ENCODE measurements at places on chromosomes 7 and 10. TPM values are rescaled to one million over a fixed set of nuclear protein-coding genes. Genes with fewer than 3 reads are reported as not detected.
A peak's percentile ranks its signal among the peaks of the same experiment; 100 is the strongest.

The CHCHD3 gene
- total RNA-seq = 20.5 TPM

The MRLN gene
- total RNA-seq = not detected

The SPDYE3 gene
- total RNA-seq = not detected

The TRPV5 gene
- not detected for total RNA-seq

The COL13A1 gene
- total RNA-seq = 0.48 TPM

The NPFFR1 gene
- not detected for total RNA-seq

The IFIT1B gene
- not detected for total RNA-seq

The CPA2 gene
- total RNA-seq = 1.9 TPM

GRCh38 chr7:152313831-152314604 lies 121.8 kb downstream of the KMT2C start:
- DNase-seq = no peak

DNA sequence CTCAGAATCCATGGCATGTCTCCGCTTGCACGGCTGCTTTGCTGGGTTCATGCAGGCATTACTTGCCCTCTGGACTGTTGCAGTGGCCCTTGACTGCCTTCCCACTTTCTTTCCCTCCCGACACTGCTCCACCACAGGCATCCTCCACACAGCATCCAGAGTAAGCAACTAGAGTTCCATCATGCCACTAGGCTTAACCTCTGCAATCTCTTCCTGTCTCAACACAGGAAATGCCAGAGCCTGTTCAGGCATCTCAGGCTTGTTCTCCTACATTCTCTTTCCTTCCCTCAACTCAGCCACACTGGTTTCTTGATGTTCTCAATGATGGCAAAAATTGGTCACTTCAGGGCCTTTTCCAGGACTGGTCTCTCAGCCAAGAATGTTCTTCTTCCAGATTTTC lies 284.5 kb upstream of the KLF6 start:
- DNase-seq = no peak

GRCh38 chr10:83153714-83154113 lies 985.6 kb upstream of the GHITM start:
- DNase-seq = no peak

- no peak for DNase-seq
These were observed 139.0 kb upstream of the MKLN1 start for GRCh38 chr7:131188367-131189339.

DNA sequence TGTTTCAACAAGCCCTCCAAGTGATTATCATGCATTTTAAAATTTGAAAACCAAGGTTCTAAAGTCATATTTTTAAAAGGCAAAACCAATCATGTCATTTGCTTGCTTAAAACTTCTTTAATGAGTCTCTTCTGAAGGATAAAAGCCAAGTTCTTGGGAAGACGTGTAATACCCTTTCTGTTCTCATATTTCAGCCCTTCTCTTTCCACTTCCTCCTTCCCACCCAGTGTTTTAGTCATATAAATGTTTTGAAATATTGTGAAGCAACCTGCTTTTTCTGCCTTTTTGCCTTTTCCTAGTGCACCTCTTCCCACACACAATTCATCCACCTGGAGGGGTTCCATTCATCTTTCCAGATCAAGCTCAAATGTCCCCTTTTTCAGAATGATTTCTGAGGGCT lies 211.1 kb upstream of the LRRTM3 start:
- no peak for DNase-seq

- no peak for DNase-seq
These were observed 6.3 kb downstream of the WNT16 start for GRCh38 chr7:121334875-121335648.

DNA sequence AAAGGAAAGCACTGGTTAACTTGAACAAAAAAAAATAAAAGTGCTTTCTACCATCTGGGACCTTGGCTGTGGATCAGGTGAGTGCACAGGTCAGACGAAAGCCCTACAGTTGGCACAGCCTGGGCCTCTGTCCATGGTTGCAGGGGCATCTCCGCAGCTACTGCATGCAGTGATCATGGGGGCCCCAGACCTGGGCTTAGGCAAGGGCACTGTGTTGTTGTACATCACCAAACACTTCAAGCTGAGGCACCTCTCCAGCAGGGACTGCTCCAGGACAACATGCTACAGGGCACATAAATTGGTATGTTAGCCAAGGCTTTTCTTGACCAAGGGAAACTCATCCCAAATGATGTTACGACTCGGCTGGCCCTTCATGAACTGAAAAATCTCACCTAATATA lies 23.5 kb downstream of the KLHL7 start:
- no peak for DNase-seq

DNA sequence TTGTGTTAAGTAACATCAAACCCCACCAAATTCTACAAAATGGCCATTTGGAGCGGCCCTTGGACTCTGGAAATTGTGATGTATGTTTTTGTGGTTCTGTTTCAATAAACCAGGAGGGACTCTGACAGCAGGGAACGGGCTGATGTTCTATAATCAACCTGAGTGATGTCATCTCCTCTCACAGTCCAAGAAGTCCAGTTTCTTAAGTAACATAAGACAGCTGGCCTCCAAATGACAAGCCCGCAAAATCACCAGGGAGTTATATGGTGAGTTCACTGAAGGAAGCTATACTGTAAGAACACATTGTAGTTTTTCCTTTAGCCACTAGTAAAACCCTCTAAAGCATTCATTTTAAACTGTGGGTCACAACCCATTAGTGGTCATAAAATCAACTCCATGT lies 34.0 kb downstream of the GOT1 start:
- DNase-seq = no peak

- DNase-seq = no peak
These were observed 22.8 kb downstream of the PWWP2B start for GRCh38 chr10:132419538-132420468.

GRCh38 chr7:106009503-106010226 lies 46.6 kb downstream of the CDHR3 start:
- peak; percentile 78 for DNase-seq

GRCh38 chr7:155234158-155234492 lies 63.6 kb upstream of the INSIG1 start:
- no peak for DNase-seq

GRCh38 chr10:112789248-112789647 lies 160.8 kb upstream of the TCF7L2 start:
- no peak for DNase-seq

DNA sequence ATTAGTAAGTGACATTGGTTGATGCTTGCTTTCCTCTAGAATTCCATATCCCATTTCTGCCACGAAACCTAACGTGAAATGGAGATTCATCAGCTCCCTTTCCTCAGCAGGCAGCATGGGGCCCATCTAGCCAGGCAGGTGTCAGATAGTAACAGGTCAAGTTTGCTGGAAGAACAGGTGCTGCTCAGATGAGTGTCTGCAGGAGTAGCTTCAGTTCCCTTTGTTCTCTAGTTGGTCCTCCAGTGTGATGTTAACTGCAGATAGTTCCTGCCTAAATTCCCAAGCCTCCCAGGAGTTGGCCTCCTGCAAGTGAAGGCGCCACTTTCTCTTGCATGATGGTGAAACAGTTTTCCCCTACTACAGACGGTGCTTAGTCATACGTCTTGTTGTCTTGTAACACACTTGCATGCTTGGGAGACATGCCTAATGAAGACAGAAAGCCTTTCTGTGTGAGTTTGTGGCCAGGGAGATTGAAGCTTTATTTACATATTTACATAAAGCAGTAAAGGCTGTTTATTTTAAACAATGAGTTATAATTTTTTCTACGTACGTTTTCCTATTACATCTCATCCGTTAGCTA lies 175.4 kb downstream of the CHN2 start:
- DNase-seq = no peak

- peak; percentile 56 for DNase-seq
These were observed 1.1 kb downstream of the TRRAP start for GRCh38 chr7:98879198-98879978.

DNA sequence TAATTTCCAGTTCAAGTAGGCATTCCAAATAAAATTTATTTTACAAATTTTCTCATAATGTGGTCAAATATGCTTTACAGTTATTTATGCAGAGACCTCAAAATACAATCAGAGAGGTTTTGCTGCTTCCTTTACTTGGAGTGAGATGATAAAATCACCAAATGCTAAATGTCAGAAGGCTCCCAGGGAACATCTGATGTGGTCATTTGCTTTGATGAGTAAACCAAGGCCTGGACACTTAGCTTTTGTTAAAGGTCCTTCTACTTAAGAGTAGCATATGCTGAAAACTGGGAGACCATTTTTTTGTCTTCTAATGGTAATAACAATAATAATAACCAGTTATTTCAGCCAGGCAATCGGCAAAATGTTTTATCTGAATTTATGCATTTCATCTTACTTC lies 60.6 kb upstream of the AKR1E2 start:
- no peak for DNase-seq

All from left lobe of liver (tissue), 2 donors.